ENCODE measurements at places on chromosomes 7 and 10.
A peak's percentile ranks its signal among the peaks of the same experiment; 100 is the strongest.

GRCh38 chr7:146826329-146826728, 709.7 kb downstream of the CNTNAP2 start:
- DNase-seq = no peak

GRCh38 chr10:93947055-93947454, 46.7 kb upstream of the PLCE1 start:
- no peak for DNase-seq

GRCh38 chr7:66239467-66239856, 34.3 kb downstream of the TPST1 start:
- no peak for DNase-seq

- no peak for DNase-seq
These were observed 27.7 kb upstream of the SLC25A13 start for GRCh38 chr7:96349572-96349971.

GRCh38 chr7:1719913-1720312, 49.8 kb downstream of the ELFN1 start:
- DNase-seq = no peak

GRCh38 chr10:101850749-101851148, 7.1 kb upstream of the KCNIP2 start:
- no peak for DNase-seq

DNA sequence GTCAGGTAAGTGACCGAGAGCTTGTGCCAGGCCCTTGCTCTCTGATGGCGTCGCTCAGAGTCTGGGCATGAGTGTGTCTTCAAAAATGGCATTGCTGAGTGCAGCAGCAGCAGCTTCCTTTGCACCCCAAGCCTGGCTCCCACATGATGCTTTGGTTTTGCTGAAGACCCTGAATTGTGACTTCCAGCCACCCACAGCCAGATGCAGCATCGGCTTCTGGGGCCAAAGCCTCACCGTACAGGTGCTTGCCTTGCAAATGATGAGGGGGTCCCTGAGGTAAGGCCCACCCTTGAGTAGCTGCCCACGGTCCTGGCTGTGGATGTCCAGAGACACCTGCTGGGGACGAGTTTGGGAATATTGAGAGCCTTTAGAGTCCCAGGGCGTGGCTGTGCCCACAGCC, 57.9 kb downstream of the JAKMIP3 start:
- DNase-seq = no peak

GRCh38 chr7:92837000-92837749, 802 bp upstream of the CDK6 start:
- DNase-seq = no peak

- DNase-seq = no peak
These were observed 361.3 kb upstream of the MKI67 start for GRCh38 chr10:128487517-128487916.

DNA sequence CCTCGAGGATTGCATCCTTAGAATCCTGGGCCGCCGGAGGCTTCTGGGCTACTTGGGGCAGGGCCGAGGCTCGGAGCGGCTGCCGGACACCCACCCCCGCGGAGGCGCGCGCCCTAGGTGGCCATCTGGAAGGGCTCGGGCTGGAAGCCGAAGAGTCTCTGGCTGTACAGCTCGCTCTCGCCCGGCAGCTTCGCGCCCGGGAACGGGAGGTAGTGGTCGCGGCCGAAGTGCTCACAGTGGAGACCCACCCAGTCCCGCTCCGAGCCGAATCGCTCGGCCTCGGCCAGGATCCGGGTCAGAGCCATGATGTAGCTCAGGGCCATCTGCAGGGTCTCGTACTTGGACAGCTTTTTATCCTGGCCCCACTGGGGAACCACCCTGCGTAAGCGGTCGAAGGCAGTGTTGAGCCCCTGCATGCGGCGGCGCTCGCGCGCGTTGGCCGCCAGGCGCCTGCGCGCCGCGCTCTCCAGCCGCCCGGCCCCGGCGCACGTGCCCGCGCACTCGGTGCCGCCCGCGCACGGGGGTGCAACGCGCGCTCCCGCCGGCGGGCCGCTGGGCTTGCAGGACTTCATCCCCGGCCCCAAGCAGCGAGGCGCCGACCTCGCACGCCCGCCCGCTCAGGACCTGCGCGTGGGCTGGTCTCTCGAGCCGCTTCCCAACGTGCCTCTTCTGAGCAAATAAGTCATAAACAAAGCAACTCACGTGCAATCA, 652 bp downstream of the ATOH7 start:
- no peak for DNase-seq

GRCh38 chr10:93751832-93752231, 5.9 kb upstream of the LGI1 start:
- DNase-seq = no peak

DNA sequence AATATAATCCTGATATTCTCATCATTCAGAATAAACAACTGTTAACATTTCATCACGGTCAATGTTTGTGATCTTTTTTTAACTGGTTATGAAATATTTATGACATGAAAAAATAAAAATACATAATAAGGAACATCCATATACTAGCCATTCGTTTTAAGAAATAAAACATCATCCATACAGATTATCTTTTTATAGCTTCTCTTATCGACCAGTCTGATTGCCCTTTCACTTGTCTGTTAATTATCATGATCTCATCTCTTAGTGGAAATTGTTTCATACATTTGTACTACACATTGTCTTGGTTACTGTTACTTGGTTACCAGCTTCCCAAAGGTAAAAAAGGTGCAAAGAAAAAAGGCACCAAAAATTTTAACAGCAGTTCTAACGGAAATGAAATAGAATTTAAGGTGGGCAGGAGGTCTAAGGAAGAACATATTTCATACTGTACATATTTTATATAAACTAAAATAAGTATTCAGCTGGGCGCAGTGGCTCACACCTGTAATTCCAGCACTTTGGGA, 8.4 kb downstream of the ARHGAP21 start:
- DNase-seq = no peak

- DNase-seq = no peak
These were observed 502.7 kb upstream of the PODXL start for GRCh38 chr7:132059141-132059540.

- DNase-seq = no peak
These were observed 25.1 kb downstream of the DDIT4 start for GRCh38 chr10:72298592-72299519.

- no peak for DNase-seq
These were observed 1115.3 kb downstream of the REEP3 start for GRCh38 chr10:64636461-64636860.

DNA sequence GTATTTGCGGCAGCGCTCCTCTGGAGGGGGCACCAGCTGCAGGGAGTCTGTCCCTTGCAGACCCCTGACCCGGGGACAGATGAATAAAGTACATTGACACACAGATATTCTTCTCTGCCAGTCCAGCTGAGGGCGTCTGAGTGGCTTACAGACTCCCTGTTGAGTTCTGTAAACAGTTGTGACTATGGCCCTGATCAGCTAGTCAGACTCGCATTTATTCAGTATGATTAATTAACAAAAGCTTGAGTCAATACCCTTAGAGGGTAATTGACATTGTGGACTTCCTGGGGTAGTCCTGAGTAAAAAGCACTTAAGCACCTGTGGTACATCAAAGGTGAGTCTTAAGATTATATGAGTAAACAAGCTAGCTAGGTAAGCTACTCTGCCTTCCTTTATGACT, 21.0 kb downstream of the ANKRD30A start:
- no peak for DNase-seq

- DNase-seq = no peak
These were observed 116.6 kb upstream of the RSU1 start for GRCh38 chr10:16933783-16934182.

GRCh38 chr10:59757966-59758365, 4.7 kb upstream of the MRLN start:
- no peak for DNase-seq

- DNase-seq = no peak
These were observed 511.6 kb upstream of the IGFBP3 start for GRCh38 chr7:46432708-46433107.

- peak; percentile 26 for DNase-seq
These were observed 19.0 kb upstream of the CLDN4 start for GRCh38 chr7:73811760-73812168.

- no peak for DNase-seq
These were observed 2.9 kb downstream of the TECPR1 start for GRCh38 chr7:98249106-98249505.

DNA sequence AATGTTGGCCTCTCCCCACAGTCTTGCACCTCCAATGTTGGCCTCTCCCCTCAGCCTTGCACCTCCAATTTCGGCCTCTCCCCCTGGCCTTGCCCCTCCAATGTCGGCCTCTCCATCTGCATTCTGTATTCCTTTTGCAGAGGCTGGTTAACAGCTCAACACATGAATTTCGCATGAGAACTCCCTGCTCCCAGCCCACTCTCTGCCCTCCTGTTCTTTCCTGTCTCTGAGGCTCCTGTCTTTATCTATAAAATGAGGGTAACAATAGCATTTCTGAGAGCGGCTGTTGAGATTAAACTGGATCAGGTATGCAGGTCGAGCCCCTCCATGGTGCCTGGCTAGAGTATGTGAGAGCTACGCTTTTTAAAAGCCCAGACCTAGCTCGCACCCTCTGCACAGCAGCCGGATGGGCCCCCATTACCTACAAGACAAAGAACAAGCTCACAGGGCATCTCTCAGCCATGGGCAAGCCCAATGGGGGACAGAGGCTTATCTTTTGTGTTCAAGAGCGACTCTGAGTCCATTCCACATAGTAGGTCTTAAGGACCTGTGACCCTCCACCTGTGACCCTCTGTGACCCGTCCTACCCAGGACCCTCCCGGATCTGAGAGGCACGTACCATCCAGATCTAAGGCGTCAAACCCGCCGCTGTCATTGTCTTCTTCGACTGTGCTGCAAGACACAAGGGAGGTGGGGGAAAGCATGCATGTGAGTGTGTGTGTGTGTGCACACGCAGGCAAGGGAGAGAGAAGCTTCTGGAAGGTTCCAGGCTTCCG, 82.2 kb upstream of the GNA12 start:
- no peak for DNase-seq

GRCh38 chr7:151254316-151254715, 5.8 kb upstream of the SMARCD3 start:
- no peak for DNase-seq

GRCh38 chr7:45646207-45646821, 72.1 kb downstream of the ADCY1 start:
- no peak for DNase-seq

- no peak for DNase-seq
These were observed 115.2 kb downstream of the HIP1 start for GRCh38 chr7:75623390-75624133.

DNA sequence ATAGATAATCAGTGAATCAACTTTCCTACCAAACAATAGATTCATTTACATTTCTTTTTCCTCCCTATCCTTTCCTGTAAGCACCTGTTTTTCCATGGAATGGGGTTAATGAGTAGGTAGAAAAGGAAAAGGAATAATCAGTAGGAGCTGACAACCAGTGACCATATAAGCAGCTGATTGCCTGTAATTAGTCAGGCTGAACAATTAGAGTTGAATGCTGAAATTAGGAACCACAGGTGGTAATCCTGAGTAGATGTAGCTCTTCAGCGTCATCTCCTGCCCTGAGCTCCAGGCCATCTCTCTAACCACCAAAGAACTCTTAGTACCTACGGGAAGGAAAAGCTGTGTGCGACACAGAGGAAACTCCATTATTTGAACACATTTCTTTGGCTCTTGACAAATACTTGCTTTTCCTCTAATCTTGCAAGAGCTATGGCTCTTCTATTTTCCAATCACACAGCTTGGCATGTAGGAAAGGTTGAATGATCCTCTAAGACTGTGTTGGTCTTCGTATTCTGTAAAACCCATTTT, 63.8 kb downstream of the KLHDC10 start:
- DNase-seq = no peak

DNA sequence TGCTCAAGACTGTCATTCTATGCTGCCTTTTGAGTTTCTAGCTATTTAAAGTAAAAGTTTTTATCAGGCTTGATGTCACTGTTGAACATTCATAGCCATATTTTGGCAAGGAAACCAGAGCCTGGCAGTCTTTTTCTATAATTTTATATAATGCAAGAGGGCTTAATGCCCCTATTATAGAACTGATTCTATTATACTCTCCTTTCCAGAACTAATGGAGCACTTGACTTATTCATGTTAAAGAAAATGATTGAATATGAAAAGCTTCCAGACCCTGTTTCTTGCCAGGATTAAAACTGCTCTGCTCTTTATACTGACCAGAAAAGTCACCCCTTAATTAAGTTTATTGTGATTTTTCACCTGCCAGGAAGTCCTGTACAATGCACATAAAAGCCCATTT, 337.6 kb upstream of the CHRM2 start:
- DNase-seq = no peak

DNA sequence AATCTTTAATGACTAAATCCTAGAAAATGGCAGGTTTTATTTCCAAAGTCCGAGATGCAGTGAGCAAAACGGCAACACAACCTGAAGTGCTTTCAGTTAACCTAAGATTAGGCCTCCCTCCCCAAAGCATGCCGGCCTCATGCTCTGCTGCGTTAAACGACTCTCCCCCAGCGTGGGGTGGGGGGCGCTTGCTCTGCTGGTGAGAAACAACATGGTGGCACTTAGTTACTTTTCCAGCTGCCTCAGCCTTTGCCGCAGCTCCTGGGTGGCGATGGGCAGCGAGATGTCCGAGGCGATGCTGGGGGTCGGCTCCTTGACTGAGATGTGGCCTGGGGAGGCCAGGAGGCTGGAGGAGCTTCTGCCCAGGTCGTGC, 36.7 kb upstream of the NCAPG2 start:
- no peak for DNase-seq

- DNase-seq = no peak
These were observed 69.1 kb downstream of the PRKAG2 start for GRCh38 chr7:151807846-151808245.

GRCh38 chr10:102643336-102644065, 778 bp upstream of the TRIM8 start:
- no peak for DNase-seq

- DNase-seq = no peak
These were observed 44.9 kb upstream of the MYL10 start for GRCh38 chr7:101673951-101674350.

- no peak for DNase-seq
These were observed 1.1 kb downstream of the ACTL6B start for GRCh38 chr7:100654908-100655831.

GRCh38 chr7:80243425-80243824, 108.8 kb downstream of the GNAI1 start:
- DNase-seq = no peak

DNA sequence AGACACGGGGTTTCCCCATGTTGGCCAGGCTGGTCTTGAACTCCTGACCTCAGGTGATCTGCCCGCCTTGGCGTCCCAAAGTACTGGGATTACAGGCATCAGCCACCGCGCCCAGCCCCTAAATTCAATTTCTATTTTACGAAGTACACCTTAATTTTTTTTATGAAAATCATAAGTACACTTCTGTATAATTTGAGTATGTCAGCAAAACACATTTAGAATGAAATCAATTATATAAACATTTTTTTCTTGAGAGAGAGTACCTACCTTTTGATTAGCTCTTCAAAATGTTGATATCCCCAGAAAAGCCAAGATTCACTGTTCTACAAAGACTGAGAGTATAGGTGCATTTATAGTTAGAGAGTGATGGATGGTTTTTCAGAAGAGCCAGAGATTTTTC, 20.5 kb upstream of the ITGA8 start:
- DNase-seq = no peak

- DNase-seq = peak; percentile 24
These were observed 112.9 kb downstream of the COL13A1 start for GRCh38 chr10:69914398-69915214.

GRCh38 chr10:104614245-104614831, 26.8 kb upstream of the SORCS3 start:
- no peak for DNase-seq
